ENCODE measurements at places on chromosomes 13 and 19.

DNA sequence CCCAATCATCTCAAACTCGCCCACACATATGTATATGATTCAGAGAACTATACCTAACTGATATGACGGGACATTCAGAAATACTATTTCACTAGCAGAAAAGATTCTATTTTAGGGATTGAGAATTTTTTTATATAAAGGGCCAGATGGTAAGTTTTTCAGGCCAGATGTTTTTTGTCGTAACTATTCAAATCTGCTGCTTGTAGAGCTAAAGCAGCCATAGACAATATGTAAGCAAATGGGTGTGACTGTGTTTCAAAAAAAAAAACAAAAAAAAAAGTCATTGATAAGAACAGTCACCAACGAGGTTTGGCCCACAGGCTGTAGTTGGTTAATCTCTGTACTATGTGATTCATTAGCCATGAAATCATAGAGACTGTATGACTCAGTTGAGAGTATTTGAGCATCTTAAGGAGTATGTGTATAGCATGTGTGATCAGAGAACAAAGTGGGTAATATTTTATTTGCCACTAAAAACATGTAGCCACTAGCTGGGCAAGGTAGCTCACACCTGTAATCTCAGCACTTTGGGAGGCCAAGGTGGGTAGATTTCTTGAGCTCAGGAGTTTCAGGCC lies 2724.7 kb downstream of the PCDH9 start:
- DNase-seq, result no peak
- no peaks in the 10 kb centered on the region for H3K27me3 ChIP-seq
- no peak overlapping the region for H3K27ac ChIP-seq
- no peak overlapping the region for H3K4me3 ChIP-seq
- H3K36me3 ChIP-seq, result no peaks in the 10 kb centered on the region

DNA sequence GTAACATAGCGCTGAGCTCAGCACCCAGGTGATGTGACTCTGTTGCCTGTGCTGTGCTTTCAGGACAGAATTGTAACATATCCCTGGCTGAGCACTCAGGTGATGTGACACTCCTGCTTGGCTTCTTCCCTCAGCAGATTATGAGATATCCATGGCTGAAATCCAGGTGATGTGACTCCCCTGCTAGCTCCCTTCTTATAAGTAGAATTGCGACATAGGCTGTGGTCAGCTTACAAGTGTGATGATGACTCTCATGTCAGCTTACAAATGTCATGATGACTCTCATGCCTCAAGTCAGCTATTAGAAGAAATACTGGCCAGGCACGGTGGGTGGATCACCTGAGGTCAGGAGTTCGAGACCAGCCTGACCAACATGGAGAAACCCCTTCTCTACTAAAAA lies 14.3 kb upstream of the ZNF429 start:
- peaks cover 7% of the 10 kb centered on the region for H3K36me3 ChIP-seq
- H3K27me3 ChIP-seq, result no peaks in the 10 kb centered on the region
- DNase-seq, result no peak
- H3K27ac ChIP-seq, result no peak overlapping the region
- no peak overlapping the region for H3K4me3 ChIP-seq

DNA sequence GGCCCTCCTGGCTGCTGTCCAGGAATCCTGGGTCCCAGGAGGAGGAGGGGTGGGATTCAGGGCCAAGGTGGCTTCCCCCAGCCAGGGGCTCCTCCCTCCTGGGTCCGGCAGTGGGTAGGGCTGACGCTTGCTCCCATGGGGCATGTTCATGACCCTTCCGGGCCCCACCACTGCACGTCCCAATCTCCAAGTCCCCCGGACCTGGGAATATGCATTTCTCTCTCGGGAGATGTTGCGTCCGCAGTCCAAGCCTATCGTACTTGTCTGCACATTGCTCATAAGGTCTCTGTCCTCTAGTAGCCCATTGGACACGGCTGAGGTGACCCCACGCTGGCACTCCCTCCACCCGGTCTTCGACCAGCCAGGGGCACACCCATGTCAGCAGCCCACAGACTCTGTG lies 192.3 kb downstream of the TEX29 start:
- H3K36me3 ChIP-seq, result no peaks in the 10 kb centered on the region
- no peaks in the 10 kb centered on the region for H3K4me1 ChIP-seq
- no peaks in the 10 kb centered on the region for H3K27me3 ChIP-seq
- no peak overlapping the region for H3K4me3 ChIP-seq
- no peak overlapping the region for H3K27ac ChIP-seq
- no peak for DNase-seq

- no peak overlapping the region for H3K27ac ChIP-seq
- no peak for DNase-seq
- H3K4me3 ChIP-seq, result no peak overlapping the region
- peaks cover 2% of the 10 kb centered on the region for H3K36me3 ChIP-seq
- H3K27me3 ChIP-seq, result peaks cover 11% of the 10 kb centered on the region
- H3K4me1 ChIP-seq, result no peaks in the 10 kb centered on the region
These were observed 229.8 kb downstream of the KLF5 start for GRCh38 chr13:73288596-73288995.

- no peaks in the 10 kb centered on the region for H3K36me3 ChIP-seq
- no peak for DNase-seq
- no peaks in the 10 kb centered on the region for H3K4me1 ChIP-seq
- H3K27me3 ChIP-seq, result no peaks in the 10 kb centered on the region
- H3K4me3 ChIP-seq, result no peak overlapping the region
These were observed 4.3 kb upstream of the POSTN start for GRCh38 chr13:37602733-37603381.

GRCh38 chr19:29120466-29120865 lies 92.5 kb downstream of the UQCRFS1 start:
- no peak overlapping the region for H3K27ac ChIP-seq
- DNase-seq, result no peak
- no peaks in the 10 kb centered on the region for H3K4me1 ChIP-seq
- H3K4me3 ChIP-seq, result no peak overlapping the region
- no peaks in the 10 kb centered on the region for H3K27me3 ChIP-seq
- H3K36me3 ChIP-seq, result no peaks in the 10 kb centered on the region

DNA sequence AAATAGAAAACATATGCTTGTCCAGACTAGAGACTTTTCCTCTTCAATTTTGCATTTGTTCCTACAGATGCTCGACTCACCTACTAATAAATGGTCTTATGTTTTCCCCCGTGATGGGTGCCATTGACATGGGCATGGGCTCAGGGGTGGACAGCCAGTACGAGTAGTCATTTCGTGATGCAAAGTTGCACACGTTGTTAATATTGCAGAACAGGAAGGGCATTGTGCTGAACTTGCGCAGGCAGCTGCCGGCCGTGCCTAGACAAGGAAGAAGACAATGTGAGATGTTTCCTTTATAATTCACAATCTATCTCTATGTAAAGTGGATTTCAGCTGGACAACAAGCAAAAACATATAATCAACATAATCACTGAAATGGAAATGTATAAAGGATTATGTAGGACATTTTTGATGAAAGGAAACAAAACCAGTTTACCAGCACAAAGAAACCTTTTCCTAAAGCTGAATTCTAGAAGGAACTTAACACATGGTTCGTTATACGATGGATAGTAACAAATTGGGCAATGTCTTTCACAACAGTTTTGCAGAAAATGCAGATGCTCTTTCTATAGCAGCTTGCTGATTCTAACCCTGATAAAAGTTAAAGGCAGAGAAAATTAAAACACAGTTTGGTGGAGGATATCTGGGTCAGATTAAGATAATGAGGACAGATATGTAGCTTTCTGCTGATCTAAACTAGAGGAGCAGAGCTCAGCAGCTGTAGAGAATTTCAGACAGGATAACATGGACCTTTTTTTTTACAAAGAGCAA lies 145.7 kb downstream of the COL4A1 start:
- DNase-seq, result no peak
- H3K27me3 ChIP-seq, result peaks cover 2% of the 10 kb centered on the region
- H3K4me3 ChIP-seq, result no peak overlapping the region
- no peaks in the 10 kb centered on the region for H3K36me3 ChIP-seq

Measured in activated T-helper 1 cell treated with anti-CD3 and anti-CD28 coated beads, Interleukin-12 subunit alpha, Interleukin-12 subunit beta, Interleukin-2, Interleukin-4 antibody, amounts not matched to agents 30 ng/mL and 10 ng/mL and 1 ng/mL, durations not matched to agents 14 hours and 24 hours and 36 hours (primary cell).